ENCODE measurements at places on chromosomes 1 and 21. TPM values are rescaled to one million over a fixed set of nuclear protein-coding genes. Genes with fewer than 3 reads are reported as not detected.
A peak's percentile ranks its signal among the peaks of the same experiment; 100 is the strongest.

The TMIGD3 gene
- not detected for total RNA-seq

DNA sequence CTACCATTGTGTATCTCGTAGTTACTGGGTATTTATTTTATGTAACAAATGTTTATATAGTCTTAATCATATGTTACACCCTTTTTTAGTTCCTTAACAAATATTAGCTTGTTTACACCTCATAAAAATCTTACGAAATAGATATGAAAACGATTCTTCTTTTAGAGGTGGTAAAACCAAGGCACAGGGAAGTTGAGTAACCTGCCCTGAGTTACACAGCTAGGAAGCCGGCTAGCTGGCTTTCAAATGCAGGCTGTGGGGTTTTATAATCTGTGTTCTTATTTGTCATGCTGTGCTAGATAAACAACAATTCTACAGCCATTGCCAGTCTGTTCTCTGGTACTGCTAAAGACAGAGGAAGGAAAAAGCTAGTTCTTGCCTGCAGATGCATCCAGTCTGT is 109.6 kb downstream of the NOS1AP start:
- no peak overlapping the region for H3K4me3 ChIP-seq
- no peak for DNase-seq
- no peaks in the 10 kb centered on the region for H3K27me3 ChIP-seq
- no peaks in the 10 kb centered on the region for H3K36me3 ChIP-seq
- peaks cover 22% of the 10 kb centered on the region for H3K4me1 ChIP-seq

- no peaks in the 10 kb centered on the region for H3K4me1 ChIP-seq
- no peaks in the 10 kb centered on the region for H3K27me3 ChIP-seq
- H3K36me3 ChIP-seq = no peaks in the 10 kb centered on the region
- H3K4me3 ChIP-seq = no peak overlapping the region
These were observed 1582.2 kb downstream of the MRPL39 start for GRCh38 chr21:24025101-24025500.

The IL23R gene
- total RNA-seq = not detected

DNA sequence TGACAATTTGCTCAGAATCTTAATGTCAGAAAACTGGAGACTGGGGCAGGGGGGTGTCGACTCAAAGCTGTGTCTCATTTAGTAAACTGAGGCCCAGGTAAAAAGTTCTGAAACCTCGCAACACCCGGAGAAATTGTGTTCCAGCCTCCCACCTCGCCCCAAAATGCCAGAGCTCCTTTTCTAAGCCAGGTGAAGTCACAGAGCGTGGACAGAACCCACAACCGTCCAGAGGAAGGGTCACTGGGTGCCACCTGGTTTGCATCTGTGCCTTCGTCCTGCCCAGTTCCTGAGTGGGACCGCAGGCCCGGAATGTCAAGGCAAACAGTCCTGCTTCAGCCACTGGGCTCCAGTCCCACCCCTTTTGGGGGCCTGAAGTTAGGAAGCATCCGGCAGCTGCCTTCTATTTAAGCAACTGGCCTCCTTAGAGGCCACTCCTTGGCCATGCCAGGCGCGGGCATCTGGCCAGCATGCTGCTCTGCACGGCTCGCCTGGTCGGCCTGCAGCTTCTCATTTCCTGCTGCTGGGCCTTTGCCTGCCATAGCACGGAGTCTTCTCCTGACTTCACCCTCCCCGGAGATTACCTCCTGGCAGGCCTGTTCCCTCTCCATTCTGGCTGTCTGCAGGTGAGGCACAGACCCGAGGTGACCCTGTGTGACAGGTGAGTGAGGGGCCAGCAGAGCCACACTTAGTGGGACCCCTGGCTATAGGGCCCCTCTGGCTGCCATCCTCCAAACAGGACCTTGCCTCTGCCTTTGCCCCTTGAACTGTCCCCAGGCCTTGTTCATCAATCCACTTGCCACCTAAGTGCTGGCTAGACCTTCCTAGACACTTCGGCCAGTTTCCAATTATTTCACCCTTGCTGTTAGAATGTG is at the start of gene TAS1R1:
TAS1R1 (plus strand) TSS at position 401 of the 872 bp plus-strand sequence; CDS start at position 468, 67 bp downstream.
- peak within 1 kb of the TSS; percentile 73 for H3K4me3 ChIP-seq
- no peaks in the 10 kb centered on the region for H3K36me3 ChIP-seq
- H3K4me1 ChIP-seq = peaks cover 13% of the 10 kb centered on the region
- DNase-seq = no peak
- peaks cover 1% of the 10 kb centered on the region for H3K27me3 ChIP-seq
- no peak within 1 kb of the TSS for H3K27ac ChIP-seq

The CRP gene
- not detected for total RNA-seq

GRCh38 chr1:115832651-115833050 is 8.3 kb downstream of the NHLH2 start:
- peaks cover 12% of the 10 kb centered on the region for H3K4me1 ChIP-seq
- H3K4me3 ChIP-seq = no peak overlapping the region
- H3K36me3 ChIP-seq = no peaks in the 10 kb centered on the region
- peaks cover 57% of the 10 kb centered on the region for H3K27me3 ChIP-seq

The PTAFR gene
- 0.25 TPM for total RNA-seq

The IER5 gene
- total RNA-seq = 7.7 TPM

The ACTN2 gene
- 0.91 TPM for total RNA-seq

DNA sequence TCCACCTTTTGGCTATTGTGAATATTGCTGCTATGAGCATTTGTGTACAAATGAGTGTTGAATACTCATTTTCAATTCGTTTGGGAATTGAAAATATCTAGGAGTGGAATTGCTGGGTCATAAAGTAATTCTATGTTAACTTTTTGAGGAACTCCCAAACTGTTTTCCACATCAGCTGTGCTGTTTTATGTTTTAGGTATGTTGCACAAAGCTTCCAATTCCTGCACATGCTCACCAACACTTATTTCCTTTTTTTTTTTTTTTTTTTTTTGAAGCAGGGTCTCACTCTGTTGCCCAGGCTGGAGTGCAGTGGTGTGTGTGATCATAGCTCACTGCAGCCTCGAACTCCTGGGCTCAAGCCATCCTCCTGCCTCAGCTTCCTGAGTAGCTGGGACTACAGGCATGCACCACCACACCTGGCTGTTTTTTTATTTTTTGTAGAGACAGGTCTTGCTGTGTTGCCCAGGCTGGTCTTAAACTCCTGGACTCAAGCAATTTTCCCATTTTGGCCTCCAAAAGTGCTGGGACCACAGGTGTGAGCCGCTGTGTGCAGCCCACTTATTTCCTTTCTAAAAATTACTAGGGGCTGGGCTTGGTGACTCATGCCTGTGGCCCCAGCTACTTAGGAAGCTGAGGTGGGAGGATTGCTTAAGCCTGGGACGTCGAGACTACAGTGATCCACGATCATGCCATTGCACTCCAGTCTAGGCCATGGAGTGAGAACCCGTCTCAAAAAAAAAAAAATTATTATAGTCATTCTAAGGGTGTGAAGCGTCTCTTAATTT is 33.4 kb downstream of the TMCC2 start:
- H3K4me3 ChIP-seq = no peak overlapping the region
- H3K27me3 ChIP-seq = no peaks in the 10 kb centered on the region
- H3K36me3 ChIP-seq = no peaks in the 10 kb centered on the region
- H3K27ac ChIP-seq = no peak overlapping the region
- H3K4me1 ChIP-seq = peaks cover 32% of the 10 kb centered on the region
- no peak for DNase-seq

- DNase-seq = no peak
- peaks cover 18% of the 10 kb centered on the region for H3K36me3 ChIP-seq
- H3K4me1 ChIP-seq = peaks cover 16% of the 10 kb centered on the region
These were observed 1.1 kb upstream of the CFAP141 start for GRCh38 chr1:154207262-154207661.

- H3K27ac ChIP-seq = peak overlapping the region; percentile 24
- H3K4me3 ChIP-seq = no peak overlapping the region
- H3K36me3 ChIP-seq = peaks cover 4% of the 10 kb centered on the region
- no peak for DNase-seq
- peaks cover 20% of the 10 kb centered on the region for H3K4me1 ChIP-seq
These were observed 270.3 kb downstream of the SDCCAG8 start for GRCh38 chr1:243526180-243526579.

- no peak overlapping the region for H3K27ac ChIP-seq
- no peaks in the 10 kb centered on the region for H3K36me3 ChIP-seq
- H3K4me3 ChIP-seq = no peak overlapping the region
These were observed 100.1 kb upstream of the DUSP10 start for GRCh38 chr1:221841983-221842335.

The A3GALT2 gene
- not detected for total RNA-seq

DNA sequence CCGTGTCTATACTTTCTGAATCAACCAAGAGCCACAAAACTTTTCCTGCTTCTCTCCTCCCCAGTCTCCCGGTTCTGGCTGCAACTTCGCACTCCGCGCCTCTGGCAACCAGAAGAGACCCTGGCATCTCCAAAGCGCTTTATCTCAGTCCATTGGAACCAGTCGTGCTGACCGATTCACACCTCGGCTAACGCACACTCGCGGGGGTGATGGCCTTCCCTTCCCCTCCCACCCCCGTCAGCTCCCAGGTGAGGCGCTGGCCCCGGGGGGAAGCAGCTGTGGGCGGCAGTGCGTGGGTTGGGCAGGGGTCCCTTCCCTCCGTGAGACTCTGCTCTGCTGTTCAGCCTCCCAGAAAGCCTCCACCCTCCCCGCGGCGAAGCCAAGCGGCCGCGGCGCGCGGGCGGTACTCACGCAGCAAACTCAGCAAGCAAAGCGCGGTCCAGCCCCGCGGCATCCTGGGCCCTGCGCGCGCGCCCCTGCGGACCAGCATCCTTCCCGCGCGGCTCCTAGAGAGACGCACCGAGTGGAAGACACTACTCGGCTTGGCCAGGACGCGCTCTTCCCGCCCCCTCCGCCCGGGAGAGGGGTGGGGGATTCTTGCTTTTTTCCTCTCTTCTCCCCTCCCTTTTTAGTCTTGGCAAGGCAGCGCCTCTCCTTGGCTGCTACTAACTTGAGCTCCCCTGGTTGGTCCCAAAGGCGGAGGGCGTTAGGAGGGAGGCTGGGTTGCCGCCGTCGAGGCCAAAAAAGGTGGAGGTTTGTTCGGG is at the start of gene CD34:
CD34 (minus strand) TSS at position 535 of the 764 bp plus-strand sequence; CDS start at position 490, 45 bp downstream.
- H3K27me3 ChIP-seq = peaks cover 55% of the 10 kb centered on the region
- no peak within 1 kb of the TSS for H3K27ac ChIP-seq
- peak within 1 kb of the TSS; percentile 73 for H3K4me3 ChIP-seq
- H3K4me1 ChIP-seq = peaks cover 15% of the 10 kb centered on the region
- H3K36me3 ChIP-seq = no peaks in the 10 kb centered on the region
- peak; percentile 25 for DNase-seq

DNA sequence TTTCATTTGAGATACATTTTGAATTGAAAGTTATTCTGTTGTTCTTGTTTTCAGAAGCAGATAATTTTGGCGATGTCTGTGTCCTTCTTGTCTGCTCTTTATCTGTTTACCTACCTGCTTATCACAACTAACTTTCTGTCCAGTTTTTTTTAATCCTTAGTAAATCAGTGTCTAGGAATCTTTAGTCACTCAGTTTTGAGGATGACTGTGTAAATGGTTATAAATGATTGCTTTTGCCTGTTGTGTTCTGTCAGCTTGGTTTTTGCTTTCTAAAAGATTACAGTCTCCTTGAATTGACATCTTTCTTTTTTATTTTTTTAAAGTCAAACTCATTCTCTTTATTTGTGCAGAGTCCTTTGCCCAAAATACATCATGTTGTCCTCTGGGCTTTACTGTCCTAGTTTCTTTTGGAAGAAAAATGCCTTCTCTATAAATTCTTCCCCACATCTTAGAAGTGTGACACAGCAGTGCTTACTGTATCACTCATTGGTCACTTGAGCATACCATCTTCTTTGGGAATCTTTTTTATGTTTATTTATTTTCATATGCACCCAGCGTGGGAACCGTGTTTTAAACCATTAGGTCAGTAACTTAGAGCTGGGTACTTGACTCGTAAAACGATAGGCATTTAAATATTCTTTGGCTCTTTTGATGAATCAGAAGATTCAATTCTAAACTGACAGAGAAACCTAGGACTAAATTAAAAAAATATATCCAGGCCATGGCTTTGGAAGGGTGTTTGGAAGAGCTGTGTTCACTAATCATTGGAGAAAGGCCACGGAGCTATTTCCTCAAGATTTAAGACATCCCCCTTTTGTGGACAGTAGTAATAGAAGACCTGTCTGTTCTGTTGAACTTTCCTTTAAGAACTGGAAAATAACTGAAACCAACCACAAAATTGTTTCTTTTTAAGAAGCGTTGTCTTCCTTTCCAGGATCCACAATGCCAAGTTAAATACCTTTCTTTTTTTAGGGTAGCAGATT is 20.9 kb downstream of the LAMC1 start:
- H3K36me3 ChIP-seq = no peaks in the 10 kb centered on the region
- no peak overlapping the region for H3K27ac ChIP-seq

DNA sequence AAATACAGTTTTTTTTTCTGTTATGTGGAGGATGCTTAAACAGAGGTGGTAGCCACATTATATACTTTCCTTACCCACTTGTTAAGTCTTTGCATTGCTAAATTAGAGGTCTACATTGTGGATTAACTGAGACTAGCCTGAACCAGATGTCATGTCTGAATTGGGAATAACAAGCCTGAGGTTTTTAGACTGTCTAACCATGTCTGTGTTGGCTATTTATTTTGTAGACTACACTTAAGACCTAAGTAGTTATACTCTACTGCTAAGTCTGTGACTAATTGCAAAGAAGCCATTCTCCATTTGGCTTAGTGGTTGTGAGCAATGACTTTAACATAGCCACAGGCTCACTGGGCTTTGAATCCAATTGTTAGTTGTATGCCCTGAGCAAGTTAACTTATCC is 45.4 kb downstream of the CDC14A start:
- H3K4me1 ChIP-seq = peaks cover 24% of the 10 kb centered on the region
- no peak for DNase-seq
- H3K4me3 ChIP-seq = no peak overlapping the region
- peaks cover 2% of the 10 kb centered on the region for H3K36me3 ChIP-seq
- H3K27me3 ChIP-seq = no peaks in the 10 kb centered on the region
- no peak overlapping the region for H3K27ac ChIP-seq

DNA sequence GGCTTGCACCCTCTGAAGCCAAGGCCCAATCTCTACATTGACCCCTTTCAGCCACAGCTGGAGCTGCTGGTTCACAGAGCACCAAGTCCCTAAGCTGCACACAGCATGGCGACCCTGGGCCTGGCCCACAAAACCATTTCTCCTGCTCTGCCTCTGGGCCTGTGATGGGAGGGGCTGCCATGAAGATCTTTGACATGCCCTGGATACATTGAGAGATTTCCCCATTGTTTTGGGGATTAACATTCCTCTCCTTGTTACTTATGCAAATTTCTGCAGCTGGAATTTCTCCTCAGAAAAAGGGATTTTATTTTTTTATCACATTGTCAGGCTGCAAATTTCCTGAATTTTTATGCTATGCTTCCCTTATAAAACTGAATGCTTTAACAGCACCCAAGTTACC is 235.8 kb downstream of the COL11A1 start:
- no peaks in the 10 kb centered on the region for H3K4me1 ChIP-seq
- DNase-seq = no peak
- H3K27ac ChIP-seq = no peak overlapping the region
- no peaks in the 10 kb centered on the region for H3K36me3 ChIP-seq

DNA sequence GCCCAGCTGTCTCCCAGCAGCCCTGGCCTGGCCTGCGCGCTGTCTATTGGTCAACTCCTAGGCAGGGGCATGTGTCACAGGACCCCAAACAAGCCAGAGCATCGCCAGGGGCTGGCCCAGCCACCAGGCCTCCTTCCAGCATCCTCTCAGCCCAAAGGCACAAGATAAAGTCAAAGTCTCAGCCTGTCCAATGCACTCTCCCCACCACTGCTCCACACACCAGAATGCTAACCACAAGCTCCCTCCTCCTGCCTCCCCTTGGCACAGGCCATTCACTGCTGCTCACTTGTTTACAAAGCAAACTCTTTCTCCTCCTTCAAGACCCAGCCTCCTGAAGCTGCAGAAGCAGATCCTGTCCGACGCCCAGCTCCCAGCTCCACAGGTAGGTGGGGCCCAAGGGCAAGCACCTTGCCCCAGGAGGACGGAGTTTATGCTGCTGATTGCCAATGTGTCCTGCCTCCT is 133.4 kb downstream of the DMRTB1 start:
- H3K27me3 ChIP-seq = no peaks in the 10 kb centered on the region
- H3K4me3 ChIP-seq = no peak overlapping the region
- no peaks in the 10 kb centered on the region for H3K36me3 ChIP-seq
- no peak overlapping the region for H3K27ac ChIP-seq

- H3K36me3 ChIP-seq = peaks cover 2% of the 10 kb centered on the region
- H3K27ac ChIP-seq = no peak overlapping the region
- no peak overlapping the region for H3K4me3 ChIP-seq
- DNase-seq = no peak
These were observed 181.5 kb downstream of the PLPP3 start for GRCh38 chr1:56397811-56398231.
